ENCODE measurements at places on chromosomes 13 and 19.
A peak's percentile ranks its signal among the peaks of the same experiment; 100 is the strongest.

- DNase-seq = no peak
Measured at GRCh38 chr13:88800505-88800904, 1129.3 kb downstream of the SLITRK5 start.

GRCh38 chr19:51473009-51473707 is 5.2 kb upstream of the CEACAM18 start:
- DNase-seq = peak; percentile 72

DNA sequence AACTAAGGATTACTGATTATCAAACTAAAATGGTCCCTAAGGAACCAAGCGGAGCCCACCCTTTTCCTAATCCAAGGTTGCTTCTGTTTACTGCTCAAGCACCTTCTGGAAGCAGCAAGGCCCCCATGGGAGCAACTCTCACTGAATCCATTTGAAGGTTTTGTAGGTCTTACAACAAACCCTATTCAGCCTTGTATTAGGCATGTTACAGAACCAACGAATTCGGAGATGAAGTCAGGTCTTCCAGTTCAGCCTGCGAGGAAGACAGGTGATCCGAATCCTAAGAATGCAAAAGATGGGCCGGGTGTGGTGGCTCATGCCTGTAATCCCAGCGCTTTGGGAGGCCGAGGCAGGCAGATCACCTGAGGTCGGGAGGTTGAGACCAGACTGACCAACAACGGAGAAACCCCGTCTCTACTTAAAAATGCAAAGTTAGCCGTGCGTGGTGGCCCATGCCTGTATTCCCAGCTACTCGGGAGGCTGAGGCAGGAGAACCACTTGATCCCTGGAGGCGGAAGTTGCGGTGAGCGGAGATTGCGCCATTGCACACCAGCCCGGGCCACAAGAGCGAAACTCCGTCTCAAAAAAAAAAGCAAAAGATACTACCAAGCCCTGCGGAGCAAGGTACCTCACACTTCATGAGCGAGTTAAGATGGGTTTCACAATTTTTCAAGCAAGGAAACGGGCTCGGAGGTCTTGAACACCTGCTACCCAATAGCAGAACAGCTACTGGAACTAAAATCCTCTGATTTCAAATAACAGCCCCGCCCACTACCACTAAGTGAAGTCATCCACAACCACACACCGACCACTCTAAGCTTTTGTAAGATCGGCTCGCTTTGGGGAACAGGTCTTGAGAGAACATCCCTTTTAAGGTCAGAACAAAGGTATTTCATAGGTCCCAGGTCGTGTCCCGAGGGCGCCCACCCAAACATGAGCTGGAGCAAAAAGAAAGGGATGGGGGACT is 609 bp downstream of the ZAR1L start:
- peak; percentile 86 for DNase-seq

DNA sequence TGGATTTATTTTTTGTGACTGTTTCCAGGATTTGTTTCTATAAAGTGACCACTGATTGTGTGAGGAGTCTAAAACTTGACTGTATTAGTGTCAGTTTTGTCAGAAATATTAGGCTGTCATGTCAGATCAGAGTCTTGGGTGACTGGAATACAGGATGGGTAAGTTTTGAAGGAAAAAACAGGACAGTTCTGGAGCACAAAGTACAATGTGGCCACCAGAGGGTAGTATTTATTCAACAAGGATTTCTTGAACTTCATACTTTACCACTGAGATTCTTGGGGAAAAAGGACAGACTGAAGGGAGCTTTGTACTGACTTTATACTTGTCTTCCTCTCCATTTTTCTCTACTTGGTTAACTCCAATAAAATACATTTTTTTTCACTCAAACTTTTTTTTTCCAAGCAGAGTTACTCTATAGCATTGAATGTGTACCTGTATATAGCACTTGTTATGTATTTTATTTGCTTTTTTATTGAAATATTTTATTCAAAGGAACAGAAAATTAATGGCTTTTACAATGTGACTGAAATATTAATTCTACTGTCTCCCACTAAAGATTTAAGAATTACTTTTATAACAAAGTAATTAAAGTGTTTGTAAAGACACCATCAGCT is 51.1 kb downstream of the LMO7 start:
- peak; percentile 26 for DNase-seq

- no peak for DNase-seq
Measured at GRCh38 chr13:30666113-30666512, 48.4 kb downstream of the USPL1 start.

GRCh38 chr19:48842789-48843162 is 6.5 kb upstream of the HSD17B14 start:
- peak; percentile 82 for DNase-seq

- DNase-seq = no peak
Measured at GRCh38 chr13:35208587-35208986, 266.5 kb downstream of the NBEA start.

GRCh38 chr19:1126984-1127760 is 23.4 kb downstream of the GPX4 start:
- no peak for DNase-seq

GRCh38 chr19:17172624-17173345 is 42.4 kb upstream of the USE1 start:
- no peak for DNase-seq

DNA sequence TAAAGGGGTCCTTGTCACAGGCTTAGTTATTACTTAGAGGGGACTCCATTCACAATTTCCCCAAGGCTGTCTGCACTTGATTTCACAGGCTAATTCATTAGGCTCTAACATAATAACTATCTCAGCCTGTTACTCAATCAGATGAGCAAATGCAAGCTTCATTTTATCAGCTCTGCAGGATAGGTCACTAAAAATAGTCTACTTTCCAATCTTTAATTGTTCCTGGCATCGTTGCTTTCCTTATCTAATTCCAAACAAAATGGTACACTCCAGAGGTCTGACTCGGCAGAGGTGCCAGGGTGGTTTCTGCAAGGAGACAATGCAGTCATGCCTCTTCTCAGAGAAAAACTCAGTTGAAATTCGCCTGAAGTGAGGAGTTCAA is 69.7 kb upstream of the SLC15A1 start:
- no peak for DNase-seq

- DNase-seq = no peak
Measured at GRCh38 chr13:29905845-29906244, 55.4 kb upstream of the UBL3 start.

GRCh38 chr13:59566561-59566960 is 597.2 kb downstream of the DIAPH3 start:
- no peak for DNase-seq

- DNase-seq = no peak
Measured at GRCh38 chr19:1760020-1760419, 6.7 kb downstream of the ONECUT3 start.

GRCh38 chr13:109096101-109096500 is 466.7 kb downstream of the MYO16 start:
- DNase-seq = no peak

- no peak for DNase-seq
Measured at GRCh38 chr13:32791545-32792172, 205.4 kb downstream of the PDS5B start.

DNA sequence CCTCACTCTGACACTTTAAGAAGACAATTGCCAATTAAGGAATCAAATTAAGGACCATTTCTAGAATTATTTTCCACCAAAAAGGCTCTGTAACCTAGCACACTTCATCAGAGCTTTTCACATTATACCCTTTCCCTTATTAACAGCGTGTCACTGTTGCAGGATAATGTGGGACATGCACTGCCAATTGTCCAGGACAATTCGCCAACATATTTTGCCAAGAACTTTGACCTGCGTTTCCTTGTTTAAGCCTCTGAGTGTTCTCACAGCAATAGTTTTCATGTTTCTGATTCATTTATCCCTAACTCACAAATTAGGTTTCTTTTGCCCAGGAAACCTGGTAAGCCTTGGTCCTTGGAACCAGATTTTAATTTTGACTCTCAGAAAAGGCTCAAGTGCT is 13.3 kb downstream of the COL4A1 start:
- DNase-seq = no peak

- DNase-seq = peak; percentile 64
Measured at GRCh38 chr19:11046605-11047354, 42.5 kb upstream of the LDLR start.

GRCh38 chr19:17326595-17326966 is 8.1 kb downstream of the ANO8 start:
- DNase-seq = no peak

- no peak for DNase-seq
Measured at GRCh38 chr13:48054601-48055000, 17.1 kb downstream of the NUDT15 start.

- no peak for DNase-seq
Measured at GRCh38 chr19:16191216-16191908, 6.2 kb downstream of the FAM32A start.

DNA sequence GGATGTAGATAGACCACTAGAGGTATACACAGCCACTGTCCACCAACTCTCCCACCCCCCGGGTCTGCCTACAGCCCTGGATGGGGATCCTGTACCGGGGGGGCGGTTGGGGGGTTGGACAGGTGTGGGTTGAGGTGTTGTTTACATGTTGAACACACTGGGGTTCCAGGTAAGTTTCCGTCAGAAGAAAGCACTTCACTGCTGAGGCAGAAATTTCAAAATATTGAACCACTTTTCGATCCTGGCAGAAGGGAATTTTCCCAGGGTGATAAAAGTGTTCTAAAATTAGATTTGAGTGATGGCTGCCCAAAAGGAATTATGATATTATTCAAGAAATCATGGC is 6.6 kb upstream of the CEACAM16 start:
- no peak for DNase-seq

GRCh38 chr13:34430294-34430693 is 511.8 kb upstream of the NBEA start:
- DNase-seq = no peak

- peak; percentile 49 for DNase-seq
Measured at GRCh38 chr19:57830071-57830602, at the start of gene ZNF587B. Gene ZNF587B (plus strand): TSS chr19:57830299. CDS start chr19:57830529, 230 bp downstream.

GRCh38 chr13:24605923-24606372 is 74.3 kb upstream of the ATP12A start:
- DNase-seq = no peak

- no peak for DNase-seq
Measured at GRCh38 chr19:43769256-43769655, 11.5 kb downstream of the KCNN4 start.

GRCh38 chr13:109743706-109744453 is 42.5 kb downstream of the IRS2 start:
- DNase-seq = peak; percentile 55

DNA sequence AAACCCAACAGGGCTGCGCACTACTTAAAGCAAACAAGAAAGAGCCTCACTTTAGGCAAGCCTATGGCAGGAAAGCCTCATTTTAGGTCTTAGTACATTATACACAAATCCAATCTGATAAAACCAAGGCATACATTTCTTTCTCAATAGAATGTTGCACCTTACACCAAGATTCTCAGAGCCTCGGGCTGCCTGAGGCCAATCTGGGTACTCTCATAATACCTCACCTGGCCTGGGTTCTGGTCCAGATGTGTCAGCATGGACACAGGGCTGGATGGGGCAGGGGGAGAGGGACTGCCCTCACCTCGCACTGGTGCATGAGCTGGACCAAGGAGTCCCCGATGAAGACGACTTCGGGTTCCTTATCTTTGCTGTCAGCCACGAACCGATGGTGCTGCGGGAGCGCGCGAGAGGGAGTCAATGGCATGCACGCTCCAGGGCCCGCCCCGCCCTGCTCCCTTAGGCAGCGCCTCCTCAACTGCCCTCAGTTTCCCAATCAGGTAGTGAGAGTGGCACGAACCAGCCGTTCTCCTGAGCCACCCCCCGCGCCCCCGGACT is at the start of gene PRR19:
PRR19 (plus strand) TSS at position 487 of the 558 bp plus-strand sequence. CDS start 7,453 bp downstream, outside the sequence.
- peak; percentile 34 for DNase-seq

DNA sequence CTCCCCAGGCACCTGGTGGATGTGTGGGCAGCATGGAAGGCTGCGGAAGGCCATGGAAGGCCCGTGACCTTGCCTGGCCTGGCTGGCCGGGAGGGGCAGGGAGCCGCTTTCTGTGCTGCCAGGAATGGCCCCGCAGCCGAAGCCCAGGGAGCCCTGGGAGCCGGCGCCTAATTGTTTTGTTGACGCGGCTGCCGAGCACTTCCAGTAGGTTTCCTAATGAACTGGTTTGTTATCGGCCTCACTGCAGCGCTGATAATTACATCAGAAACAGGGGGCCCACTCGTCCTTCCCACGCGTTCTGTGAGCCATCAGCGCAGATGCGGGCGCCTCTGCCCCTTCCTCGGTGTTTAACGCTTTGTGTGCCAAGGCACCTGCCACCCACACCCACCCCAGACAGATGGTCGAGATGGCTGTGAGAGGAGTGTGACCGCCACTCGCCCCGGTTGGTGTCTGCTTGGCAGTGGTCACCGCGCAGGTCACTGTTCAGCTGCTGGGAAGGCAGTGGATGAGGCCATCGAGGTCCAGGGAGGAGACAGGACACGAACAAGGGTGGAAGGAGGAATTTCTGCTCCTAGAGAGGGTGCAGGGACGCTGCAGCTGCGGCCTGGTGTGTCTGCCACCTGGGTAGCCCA is 124.5 kb downstream of the KDM4B start:
- no peak for DNase-seq

DNA sequence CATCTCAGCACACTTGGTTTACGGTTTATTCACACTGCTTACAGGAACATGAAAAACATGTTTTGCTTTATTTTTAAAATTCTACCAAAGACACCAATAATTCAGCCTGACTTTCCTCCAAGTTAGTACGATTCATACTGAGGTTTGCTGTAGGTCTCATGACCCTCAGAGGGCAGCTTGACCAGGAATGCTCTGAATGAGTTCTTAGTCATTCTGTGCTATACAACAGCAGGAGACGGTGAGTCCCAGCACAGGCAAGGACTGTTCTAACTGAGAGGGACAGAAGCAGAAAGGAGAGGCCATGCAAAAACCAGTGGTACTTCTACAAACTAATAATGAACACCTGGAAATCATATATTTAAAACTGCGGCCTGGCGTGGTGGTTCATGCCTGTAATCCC is 6.4 kb downstream of the GRTP1 start:
- DNase-seq = no peak

DNA sequence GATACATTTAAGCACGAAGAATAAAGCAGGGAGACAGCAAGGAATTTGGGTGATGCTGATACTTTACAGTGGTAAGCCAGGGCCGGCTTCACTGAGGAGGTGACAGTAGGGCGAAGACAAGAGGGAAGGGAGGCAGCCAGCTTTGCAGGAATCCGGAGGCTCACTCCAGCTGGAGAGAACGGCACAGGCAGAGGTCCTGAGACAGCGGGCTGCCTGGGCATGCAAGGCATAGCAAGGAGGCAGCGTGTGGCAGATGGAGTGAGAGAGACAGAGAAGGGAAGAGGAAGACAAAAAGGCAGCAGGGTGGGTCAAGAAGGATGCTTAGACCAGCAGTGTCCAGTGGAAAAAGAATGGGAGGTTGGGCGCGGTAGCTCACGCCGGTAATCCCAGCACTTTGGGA is 83.2 kb upstream of the WASF3 start:
- DNase-seq = no peak

GRCh38 chr13:27569405-27569804 is 50.9 kb downstream of the LNX2 start:
- DNase-seq = no peak

DNA sequence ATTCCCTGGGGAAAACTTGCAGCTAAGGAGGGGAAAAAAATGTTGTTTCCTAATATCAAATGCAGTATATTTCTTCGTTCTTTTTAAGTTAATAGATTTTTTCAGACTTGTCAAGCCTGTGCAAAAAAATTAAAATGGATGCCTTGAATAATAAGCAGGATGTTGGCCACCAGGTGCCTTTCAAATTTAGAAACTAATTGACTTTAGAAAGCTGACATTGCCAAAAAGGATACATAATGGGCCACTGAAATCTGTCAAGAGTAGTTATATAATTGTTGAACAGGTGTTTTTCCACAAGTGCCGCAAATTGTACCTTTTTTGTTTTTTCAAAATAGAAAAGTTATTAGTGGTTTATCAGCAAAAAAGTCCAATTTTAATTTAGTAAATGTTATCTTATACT is 33.6 kb downstream of the TNFSF11 start:
- no peak for DNase-seq
